ENCODE measurements at places on chromosomes 5 and 9. TPM values are rescaled to one million over a fixed set of nuclear protein-coding genes. Genes with fewer than 3 reads are reported as not detected.

DNA sequence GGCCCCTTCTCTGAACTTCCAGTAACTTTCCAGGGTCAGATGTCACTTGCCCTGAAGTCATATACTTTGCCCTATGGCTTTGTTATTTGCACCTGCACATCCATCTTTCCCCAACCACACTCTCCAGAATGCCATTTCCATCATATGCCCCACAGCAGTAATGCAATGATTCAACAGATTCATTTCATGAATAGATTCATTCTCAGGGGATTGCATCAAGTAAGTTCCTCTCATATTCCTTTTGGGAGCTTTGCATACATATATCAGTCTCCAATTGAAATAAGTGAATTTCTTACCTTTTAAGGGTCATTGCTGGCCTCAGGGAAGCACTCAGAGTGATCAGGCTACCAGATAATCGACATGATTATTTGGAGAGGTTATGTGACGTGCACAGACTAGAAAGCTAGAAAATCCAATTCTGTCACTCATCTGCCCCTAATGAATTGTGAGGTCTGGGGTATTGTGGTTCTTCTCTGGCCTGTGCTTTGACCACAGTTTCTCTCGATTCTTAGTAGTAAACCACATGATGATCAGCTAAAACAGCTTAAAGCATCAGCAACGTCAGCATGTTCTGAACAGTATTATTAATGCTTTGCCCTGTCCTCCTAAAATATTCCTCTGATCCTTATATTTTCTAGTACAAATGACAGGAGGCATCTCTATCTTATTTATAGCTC, 179.9 kb downstream of the ATPSCKMT start:
- no peaks in the 10 kb centered on the region for H3K27me3 ChIP-seq
- H3K4me1 ChIP-seq, result no peaks in the 10 kb centered on the region
- no peak for DNase-seq
- H3K36me3 ChIP-seq, result no peaks in the 10 kb centered on the region
- no peak overlapping the region for H3K27ac ChIP-seq

PDE6A gene
- not detected for total RNA-seq

DNA sequence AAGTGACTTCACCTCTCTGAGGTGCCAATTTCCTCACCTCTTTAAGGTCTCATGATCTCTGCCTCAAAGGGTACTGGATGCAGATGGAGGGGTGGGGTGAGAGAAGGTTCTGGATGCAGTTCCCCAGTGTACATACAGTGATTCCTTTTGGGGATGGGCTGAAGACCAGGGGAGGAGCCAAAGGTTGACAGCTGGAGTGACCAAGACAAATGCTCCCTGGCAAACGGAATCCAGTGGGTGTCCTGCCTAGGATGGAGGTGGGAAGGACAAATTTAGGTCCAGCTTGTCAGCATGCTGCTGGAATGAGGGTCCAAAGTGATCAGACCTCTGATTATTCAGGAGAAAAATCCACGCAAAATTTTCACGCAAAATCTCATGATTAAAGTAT, 7.3 kb upstream of the LMX1B start:
- DNase-seq, result no peak
- no peak overlapping the region for H3K27ac ChIP-seq
- H3K4me3 ChIP-seq, result no peak overlapping the region
- no peaks in the 10 kb centered on the region for H3K36me3 ChIP-seq
- no peaks in the 10 kb centered on the region for H3K27me3 ChIP-seq
- peaks cover 17% of the 10 kb centered on the region for H3K4me1 ChIP-seq

DNA sequence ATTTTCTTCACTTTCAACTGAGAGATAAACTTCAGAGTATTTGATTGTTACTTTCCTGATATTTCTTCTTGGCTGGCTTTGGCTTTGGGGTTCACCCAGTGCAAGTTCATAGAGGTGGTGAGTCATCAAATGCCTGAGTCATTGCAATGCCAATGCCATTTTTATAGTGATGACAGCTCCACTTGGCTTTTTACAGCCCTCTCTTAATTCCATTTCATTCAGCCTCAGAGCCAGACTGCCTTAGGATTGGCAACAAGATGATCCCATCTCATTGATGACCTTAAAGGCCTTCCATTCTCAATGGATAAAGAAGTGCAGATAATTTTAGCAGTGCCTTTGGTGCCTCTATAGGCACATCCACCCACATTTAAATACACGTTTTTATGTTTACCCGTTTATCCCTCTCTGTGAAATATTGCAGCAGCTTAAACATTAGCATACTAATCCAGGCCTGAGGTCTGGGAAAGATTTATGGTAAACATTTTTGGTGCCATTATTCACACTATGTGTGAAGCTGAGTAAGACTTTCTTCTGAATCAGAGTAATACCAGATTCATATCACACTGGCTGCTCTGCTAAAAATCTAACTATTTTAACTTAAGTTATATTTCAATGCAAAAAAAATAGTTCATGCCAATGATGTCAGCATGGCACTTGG, 88.9 kb upstream of the TYRP1 start:
- no peaks in the 10 kb centered on the region for H3K27me3 ChIP-seq
- no peaks in the 10 kb centered on the region for H3K36me3 ChIP-seq

- H3K27me3 ChIP-seq, result peaks cover 15% of the 10 kb centered on the region
- no peak for DNase-seq
- H3K4me1 ChIP-seq, result peaks cover 9% of the 10 kb centered on the region
- H3K27ac ChIP-seq, result peak overlapping the region; percentile 79
These were observed 558 bp downstream of the SHROOM1 start for GRCh38 chr5:132829742-132830435.

DNA sequence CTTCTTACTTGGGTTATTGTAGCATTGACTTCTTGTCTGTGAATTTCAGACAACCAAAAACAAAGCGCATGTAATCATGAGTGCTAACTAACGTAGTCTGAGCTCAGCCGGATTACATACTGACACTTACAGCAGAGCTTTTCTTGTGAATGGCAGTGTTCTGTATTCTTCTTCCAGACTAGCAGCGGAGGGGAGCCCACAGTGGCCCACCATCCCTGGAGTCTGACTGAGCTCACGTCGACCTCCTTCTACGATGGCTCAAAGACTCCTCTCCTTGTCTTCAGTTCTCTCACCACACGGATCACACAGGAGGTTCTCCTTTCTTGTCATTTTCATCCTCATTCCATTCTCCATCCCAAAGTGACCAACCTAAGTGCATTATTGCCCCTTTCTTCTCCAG, 211.4 kb downstream of the CHSY3 start:
- H3K4me3 ChIP-seq, result no peak overlapping the region
- no peak overlapping the region for H3K27ac ChIP-seq
- H3K27me3 ChIP-seq, result no peaks in the 10 kb centered on the region
- H3K4me1 ChIP-seq, result no peaks in the 10 kb centered on the region

- no peak for DNase-seq
- H3K4me1 ChIP-seq, result peaks cover 20% of the 10 kb centered on the region
- no peaks in the 10 kb centered on the region for H3K36me3 ChIP-seq
- H3K27ac ChIP-seq, result peak overlapping the region; percentile 60
- peak overlapping the region; percentile 35 for H3K4me3 ChIP-seq
- no peaks in the 10 kb centered on the region for H3K27me3 ChIP-seq
These were observed 36.8 kb upstream of the SSBP2 start for GRCh38 chr5:81787474-81788242.

DNA sequence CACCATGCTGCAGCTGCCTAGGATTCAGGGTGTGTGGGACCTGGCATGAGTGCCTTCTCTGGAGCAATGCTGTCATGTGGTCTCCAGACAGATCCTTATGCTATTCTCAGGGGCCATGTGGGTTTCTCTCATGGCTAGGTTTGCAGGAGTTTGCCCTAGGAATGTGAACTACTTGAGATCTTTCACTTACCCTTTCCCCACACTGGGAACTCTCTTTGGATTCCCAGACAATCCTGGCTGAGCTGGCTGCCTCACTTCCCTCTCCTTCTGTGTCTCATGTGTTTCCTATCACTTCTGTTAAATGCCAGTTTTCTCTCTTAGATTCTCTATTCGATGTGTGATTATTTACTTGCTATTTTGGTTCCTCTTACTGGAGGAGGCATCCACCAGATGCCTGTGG, 270.2 kb upstream of the RASA1 start:
- H3K27ac ChIP-seq, result no peak overlapping the region
- no peaks in the 10 kb centered on the region for H3K36me3 ChIP-seq
- no peak overlapping the region for H3K4me3 ChIP-seq
- no peaks in the 10 kb centered on the region for H3K4me1 ChIP-seq

PKN3 gene
- 10.0 TPM for total RNA-seq

- H3K4me1 ChIP-seq, result peaks cover 16% of the 10 kb centered on the region
- no peak overlapping the region for H3K4me3 ChIP-seq
- peaks cover 29% of the 10 kb centered on the region for H3K36me3 ChIP-seq
- no peaks in the 10 kb centered on the region for H3K27me3 ChIP-seq
These were observed 22.8 kb downstream of the RAB14 start for GRCh38 chr9:121178676-121179372.

FAM221B gene
- total RNA-seq, result not detected

TAF11L10 gene
- total RNA-seq, result not detected

DNA sequence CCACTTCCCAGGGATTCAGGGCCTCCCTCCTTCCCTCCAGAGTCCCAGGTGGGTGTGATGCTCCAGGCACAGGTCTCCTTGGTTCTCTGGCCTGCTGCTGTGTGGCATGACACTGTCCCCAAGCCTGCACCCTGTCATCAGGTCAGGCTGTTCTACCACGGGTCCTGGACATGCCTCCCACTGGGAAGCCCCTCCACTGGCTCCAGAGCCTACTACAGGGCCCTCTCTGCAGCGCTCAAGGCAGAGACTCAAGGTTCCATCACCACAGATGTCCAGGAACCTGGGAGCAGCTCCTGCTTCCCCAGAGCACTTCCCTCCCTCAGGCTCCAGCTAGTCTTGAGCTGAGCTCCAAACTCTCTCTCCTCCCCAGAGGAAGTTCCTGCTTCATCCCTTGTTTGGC, 237.3 kb downstream of the PBX3 start:
- no peak overlapping the region for H3K4me3 ChIP-seq
- H3K36me3 ChIP-seq, result no peaks in the 10 kb centered on the region
- no peaks in the 10 kb centered on the region for H3K4me1 ChIP-seq
- H3K27me3 ChIP-seq, result no peaks in the 10 kb centered on the region

- no peaks in the 10 kb centered on the region for H3K4me1 ChIP-seq
- no peak for DNase-seq
These were observed 40.5 kb downstream of the PTTG1 start for GRCh38 chr5:160462167-160462566.

S100Z gene
- not detected for total RNA-seq

- H3K4me3 ChIP-seq, result no peak overlapping the region
- no peaks in the 10 kb centered on the region for H3K36me3 ChIP-seq
- no peaks in the 10 kb centered on the region for H3K4me1 ChIP-seq
- no peak for DNase-seq
- H3K27ac ChIP-seq, result no peak overlapping the region
These were observed 42.3 kb upstream of the VDAC1 start for GRCh38 chr5:134046801-134047686.

DNA sequence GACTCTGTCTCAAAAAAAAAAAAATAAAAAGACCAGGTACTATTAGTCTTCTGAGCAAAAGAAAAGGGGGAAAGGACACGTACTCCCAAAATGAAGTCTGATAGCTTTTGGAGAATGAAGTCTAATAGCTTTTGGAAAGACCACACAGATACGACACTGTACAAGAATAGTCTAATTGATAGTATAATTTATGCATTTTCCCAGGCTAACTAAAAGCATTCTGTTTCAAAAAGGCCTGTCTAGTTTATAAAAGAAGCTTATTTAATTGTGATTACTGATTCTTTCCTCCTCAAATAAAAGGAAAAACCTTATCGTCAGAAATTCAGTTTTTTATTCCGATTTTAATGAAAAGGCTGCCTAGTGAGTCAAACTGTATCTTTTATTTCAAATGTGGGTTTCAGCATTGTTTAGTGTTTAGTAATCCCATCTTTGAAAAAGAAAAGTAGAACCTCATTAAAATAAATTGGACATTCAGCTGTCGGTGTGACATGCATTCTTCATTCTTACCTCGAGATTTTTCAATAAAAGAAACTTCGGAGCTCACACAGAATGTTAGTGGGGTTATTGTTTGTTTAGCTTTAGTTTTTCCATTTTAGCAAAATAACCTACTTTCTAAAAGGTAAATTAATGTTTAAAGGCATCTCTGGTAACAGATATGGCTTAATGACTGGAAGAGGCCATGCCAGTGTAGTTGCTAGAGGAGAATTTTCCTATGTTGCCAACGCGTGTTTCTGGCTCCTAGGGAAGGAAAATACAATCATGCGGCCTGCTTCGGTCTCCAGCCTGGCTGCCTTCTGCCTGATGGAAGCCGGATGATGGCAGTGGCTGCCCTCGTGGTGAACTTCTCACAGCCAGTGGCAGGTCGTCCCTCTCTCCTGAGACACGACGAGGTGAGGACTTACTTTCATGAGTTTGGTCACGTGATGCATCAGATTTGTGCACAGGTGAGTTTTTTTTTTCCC, 70.0 kb downstream of the NLN start:
- DNase-seq, result peak; percentile 47
- H3K4me3 ChIP-seq, result no peak overlapping the region
- H3K36me3 ChIP-seq, result peaks cover 51% of the 10 kb centered on the region
- H3K27me3 ChIP-seq, result no peaks in the 10 kb centered on the region
- H3K27ac ChIP-seq, result no peak overlapping the region

PCDHGC3 gene
- 73.2 TPM for total RNA-seq

- H3K4me3 ChIP-seq, result no peak overlapping the region
- H3K4me1 ChIP-seq, result no peaks in the 10 kb centered on the region
- H3K27me3 ChIP-seq, result no peaks in the 10 kb centered on the region
- no peaks in the 10 kb centered on the region for H3K36me3 ChIP-seq
- no peak overlapping the region for H3K27ac ChIP-seq
These were observed 450.0 kb downstream of the TLE1 start for GRCh38 chr9:81239388-81239787.

DNA sequence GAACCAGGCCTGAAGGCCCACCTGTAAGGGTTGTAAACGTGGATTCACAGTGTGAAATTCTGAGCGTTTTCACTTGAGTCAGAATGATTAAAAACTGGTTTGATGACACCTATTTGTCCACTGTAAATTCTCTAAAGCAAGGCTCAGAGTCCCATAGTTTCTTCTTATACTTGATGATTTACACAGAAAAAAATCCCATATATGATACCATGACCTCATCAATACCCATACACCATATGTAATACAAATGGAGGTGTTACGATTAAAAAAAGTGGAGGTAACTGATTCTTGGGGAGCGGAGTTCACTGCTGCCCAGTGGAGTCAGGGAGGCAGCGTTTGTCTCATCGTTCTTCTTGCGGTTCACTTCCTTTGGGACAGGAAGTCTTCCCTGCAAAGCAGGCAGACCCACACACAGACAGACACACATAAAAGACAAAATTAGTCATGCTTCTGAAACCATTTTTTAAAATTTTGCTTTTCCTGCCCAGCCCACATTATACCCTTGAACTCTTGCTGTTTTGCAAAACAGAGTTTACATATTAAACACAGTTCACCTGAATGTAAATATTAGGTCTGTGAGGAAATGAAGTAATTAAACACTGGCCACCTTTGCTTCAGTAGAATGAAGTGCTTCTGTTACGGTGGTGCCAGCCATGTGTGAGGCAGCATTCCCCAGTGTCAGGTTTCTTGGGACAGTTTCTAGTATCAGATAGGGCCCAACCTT, 26.2 kb downstream of the NREP start:
- no peak overlapping the region for H3K4me3 ChIP-seq
- peaks cover 23% of the 10 kb centered on the region for H3K4me1 ChIP-seq
- H3K27me3 ChIP-seq, result no peaks in the 10 kb centered on the region
- no peaks in the 10 kb centered on the region for H3K36me3 ChIP-seq

- no peak for DNase-seq
- no peaks in the 10 kb centered on the region for H3K36me3 ChIP-seq
- peaks cover 53% of the 10 kb centered on the region for H3K27me3 ChIP-seq
These were observed 2.8 kb downstream of the AIF1L start for GRCh38 chr9:131099102-131099606.

CA9 gene
- not detected for total RNA-seq

GRCh38 chr5:143001764-143002351, 231.7 kb downstream of the ARHGAP26 start:
- H3K27ac ChIP-seq, result peak overlapping the region; percentile 65
- no peak overlapping the region for H3K4me3 ChIP-seq
- H3K36me3 ChIP-seq, result no peaks in the 10 kb centered on the region

- no peaks in the 10 kb centered on the region for H3K36me3 ChIP-seq
- no peak overlapping the region for H3K4me3 ChIP-seq
These were observed 38.3 kb downstream of the SLC6A3 start for GRCh38 chr5:1406681-1407640.

Measured in esophagus muscularis mucosa (tissue), 4 donors.